ENCODE measurements at places on chromosomes 3 and 15. TPM values are rescaled to one million over a fixed set of nuclear protein-coding genes. Genes with fewer than 3 reads are reported as not detected.

The COLQ gene
- total RNA-seq: 9.2 TPM

The PAQR5 gene
- 12.6 TPM for total RNA-seq

The PLCD1 gene
- 33.3 TPM for total RNA-seq

The WWTR1 gene
- total RNA-seq: 15.0 TPM

DNA sequence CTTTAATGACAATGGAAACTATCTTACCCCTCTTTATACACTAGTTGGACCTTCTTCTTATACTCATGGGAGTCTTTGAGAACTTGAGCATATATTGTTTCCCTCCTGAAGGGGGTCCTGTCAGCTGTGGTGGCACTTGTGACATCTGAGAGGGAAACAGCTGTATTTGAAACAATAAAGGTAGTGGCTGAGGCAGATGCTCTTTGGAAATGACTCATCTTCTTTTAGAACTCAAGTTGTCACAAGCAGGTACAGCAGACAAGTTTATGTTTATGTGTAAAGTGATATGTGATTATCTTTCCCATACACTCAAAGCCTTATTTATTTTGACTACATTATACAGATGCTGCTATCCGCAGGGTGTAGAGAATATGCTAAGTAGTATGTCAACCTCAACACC, 220.0 kb upstream of the GRM7 start:
- DNase-seq: no peak

DNA sequence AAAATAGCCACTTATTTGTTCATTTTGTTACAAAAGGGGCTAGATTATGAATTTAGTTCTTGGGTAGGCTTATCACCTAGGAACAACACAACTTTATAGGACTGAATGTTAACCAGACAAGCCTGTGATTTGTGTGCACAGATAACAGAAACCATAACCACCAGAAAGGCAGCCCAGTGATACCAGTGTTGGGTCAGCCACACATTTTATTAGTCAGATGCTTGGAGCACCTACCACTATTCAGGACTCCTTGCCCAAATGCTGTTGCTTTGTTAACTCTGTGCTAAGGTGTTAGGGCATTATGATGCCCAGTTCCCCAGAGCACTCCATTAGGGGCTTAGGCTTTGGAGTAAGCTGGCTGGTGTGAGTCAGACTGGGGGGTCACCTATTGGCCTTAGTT, 22.5 kb downstream of the PLCL2 start:
- DNase-seq: no peak

DNA sequence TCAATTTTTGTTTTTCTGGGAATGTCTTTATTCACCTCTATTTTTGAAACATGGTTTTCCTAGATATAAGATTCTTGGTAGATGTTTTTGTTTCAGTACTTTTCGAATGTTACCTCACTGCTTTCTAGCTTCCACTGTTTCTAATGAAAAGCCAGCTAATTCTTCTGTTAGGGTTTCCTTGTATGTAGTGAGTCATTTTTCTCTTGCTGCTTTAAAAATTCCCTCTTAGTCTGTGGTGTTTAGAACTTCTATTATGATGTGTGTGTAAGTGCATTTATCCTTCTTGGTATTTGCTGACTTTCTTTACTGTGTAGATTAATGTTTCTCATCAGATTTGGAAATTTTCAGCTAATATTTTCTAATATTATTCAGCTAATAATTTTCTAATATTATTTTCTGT, 151.1 kb upstream of the OSTN start:
- DNase-seq: no peak

DNA sequence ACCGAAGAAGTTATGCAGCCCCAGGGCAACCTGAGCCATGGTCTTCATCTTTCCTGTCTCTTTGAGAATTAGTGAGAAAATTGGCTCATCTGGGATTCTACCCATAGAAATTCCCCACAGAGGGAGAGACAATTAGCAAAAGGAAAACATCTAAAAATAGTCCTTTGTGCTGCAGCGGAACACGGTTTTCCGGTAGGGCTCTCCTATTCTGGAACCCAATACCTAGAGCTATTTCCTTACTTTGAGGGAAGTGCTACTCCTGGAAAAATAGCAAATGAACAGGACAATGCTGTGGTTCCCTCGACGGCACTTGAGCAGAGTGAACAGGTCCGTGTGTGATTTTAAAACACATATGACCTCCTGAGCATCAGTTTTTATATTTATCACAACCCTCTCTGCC, 210.5 kb downstream of the FGF12 start:
- DNase-seq: no peak

All from progenitor cell of endocrine pancreas (in vitro differentiated cells).